ENCODE measurements at places on chromosomes 16 and 17. TPM values are rescaled to one million over a fixed set of nuclear protein-coding genes. Genes with fewer than 3 reads are reported as not detected.

- DNase-seq: no peak
Observed at GRCh38 chr16:17641990-17642389, 171.2 kb upstream of the XYLT1 start.

- peak; percentile 55 for DNase-seq
Observed at GRCh38 chr16:57623251-57624043, 5.0 kb upstream of the ADGRG1 start.

PRM2 gene
- not detected for total RNA-seq

DNA sequence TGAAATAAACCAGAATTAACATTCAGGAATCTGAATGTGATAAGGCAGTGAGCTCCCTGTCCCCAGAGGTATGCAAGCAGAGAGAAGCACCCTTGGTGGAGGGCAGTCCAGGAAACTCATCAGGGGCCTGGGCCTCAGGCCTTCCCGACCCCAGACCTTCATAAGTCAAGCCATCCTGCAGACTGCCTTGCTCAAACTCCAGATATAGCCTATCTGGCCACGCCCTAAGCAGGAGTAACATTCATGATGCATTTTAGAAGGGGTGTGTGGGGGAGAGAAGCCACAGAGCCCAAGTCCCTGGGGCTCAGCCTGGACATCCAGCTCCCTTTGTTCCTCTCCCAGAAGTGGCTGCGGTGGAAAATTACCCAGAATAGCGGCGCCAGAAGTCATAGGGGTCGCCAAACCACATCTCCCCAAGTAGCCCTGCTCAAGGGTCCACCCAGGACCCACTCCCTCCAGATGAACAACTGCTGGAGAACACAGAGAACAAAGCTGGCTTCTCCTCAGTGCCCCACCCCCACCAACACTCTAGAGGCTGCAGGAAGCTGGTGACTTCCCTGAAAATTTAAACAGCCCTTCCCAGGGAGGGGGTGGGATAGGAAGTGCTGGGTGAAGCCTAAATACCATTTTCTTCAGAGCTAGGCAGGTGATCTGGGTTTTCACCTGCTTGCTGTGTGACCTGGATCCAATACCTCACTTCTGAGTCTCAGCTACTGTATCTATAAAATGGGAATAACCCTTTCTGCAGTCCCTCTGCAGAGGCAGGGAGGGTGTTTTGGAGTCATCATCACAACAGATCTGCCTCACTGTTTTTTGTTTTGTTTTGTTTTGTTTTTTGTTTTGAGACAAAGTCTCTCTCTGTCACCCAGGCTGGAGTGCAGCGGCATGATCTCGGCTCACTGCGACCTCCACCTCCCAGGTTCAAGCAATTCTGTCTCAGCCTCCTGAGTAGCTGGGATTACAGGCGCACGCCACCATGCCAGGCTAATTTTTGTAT, 1.5 kb upstream of the SREBF1 start:
- peak; percentile 75 for DNase-seq

GRCh38 chr17:50843150-50843905, 7.9 kb downstream of the WFIKKN2 start:
- no peak for DNase-seq

DNA sequence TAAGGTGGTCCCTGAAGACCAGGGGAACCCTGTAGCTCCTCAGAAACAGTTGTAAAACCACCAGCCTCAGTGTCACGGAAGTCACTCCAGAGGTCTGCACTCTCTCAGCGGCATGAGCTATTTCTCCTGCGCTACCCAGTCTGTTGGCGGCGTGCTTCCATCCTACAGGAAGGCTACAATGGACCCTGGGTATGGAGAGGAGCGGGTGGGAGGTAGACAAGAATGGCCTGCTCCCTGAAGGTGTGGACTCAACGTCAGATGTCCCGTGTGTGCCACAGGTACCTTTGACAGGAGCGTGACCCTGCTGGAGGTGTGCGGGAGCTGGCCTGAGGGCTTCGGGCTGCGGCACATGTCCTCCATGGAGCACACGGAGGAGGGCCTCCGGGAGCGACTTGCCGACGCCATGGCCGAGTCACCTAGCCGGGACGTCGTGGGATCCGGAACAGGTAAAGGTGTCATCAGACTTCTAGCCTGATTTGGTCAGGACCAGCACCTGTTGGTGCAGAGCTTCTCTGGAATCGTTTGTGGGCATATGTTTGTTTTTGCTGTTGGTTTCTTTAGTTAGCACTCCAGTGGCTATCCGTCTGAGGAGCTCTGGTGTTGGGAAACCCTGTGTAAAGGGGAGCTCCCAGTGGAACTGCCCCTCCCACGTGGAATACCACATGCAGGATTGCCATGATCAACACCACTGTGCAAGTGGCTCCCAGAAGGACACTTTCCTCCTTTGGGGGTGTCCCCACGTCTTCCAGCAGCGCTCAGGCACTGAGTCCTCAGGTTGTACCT, 31.4 kb upstream of the TBX2 start:
- no peak for DNase-seq

DNA sequence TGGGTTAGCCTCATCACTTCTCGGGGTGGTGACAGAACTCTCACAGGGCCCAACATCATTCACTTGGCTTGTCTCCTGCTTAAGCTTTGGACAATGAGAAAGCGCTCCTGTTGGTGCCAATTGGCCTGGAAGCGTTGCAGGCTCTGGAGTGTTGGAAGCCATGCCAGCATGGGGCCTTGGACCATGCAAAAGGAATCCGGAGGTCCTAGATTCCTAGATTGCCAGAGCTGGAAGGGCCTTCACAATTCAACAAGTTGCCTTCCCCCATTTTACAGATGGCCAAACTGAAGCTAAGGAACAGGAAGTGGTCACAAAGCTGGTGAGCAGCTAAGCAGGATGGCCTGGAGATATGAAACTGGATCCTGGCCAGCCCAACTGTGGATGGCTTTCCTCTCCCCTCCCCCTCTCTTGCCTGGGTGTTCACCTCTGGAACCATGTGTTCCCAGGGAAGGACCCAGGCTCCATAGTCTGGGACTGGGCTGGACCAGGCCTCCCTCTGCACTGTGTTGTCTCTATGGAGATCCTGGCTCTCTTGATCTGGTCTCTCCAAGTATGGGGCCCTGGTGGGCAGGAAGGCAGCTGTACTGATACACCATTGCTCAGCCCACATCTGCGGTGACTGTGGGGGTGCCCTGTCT, 6.0 kb upstream of the IGFBP4 start:
- no peak for DNase-seq

DNA sequence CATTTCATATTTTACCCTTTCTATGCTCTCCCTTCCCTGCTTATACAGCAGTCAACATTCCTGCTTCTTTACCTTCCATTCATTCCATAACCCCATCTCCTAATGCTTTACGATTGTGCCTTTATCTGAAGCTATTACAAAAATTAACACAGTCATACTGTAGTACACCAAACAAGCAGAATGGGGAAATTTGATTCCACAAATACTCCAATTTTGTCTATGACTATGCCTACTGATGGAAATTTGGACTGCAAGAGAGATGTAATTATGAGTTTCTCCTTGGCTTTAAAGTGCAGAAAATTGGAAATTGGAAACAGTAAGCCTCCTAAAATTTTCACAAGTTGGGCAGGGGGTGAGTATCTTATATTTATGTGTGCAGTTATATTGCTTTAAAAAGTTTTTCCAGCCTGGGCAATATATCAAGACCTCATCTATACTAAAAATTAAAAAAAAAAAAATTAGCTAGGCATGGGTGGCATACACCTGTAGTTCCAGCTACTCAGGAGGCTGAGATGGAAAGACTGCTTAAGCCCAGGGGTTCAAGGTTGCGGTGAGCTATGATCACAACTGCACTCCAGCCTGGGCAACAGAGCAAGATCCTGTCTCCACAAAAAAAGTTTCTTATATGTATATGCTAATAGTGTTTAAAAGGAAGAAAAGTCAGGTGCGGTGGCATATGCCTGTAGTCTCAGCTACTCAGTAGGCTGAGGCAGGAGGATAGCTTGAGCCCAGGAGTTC, 3.0 kb downstream of the APPBP2 start:
- DNase-seq: no peak

- no peak for DNase-seq
Observed at GRCh38 chr17:72249441-72249840, 128.6 kb downstream of the SOX9 start.

DNA sequence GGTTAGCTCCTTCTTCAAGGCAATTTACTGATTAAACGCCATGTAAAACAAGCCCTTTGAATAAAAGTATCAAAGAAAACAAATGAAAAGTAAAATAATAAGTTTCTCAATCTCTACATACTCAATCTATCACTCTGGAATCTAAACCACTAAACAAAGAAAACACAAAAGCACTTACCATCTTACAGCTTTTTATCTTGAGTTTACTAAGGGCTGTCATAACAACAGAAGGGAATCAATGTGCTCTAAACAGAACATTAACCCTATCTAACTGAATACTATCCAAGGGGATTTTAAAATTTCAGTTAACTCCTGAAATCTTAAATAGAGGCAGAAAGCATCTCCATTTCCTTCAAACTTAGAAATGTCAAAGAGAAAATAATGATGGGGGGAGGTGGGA, 3.4 kb downstream of the SKA2 start:
- no peak for DNase-seq

GRCh38 chr17:69581061-69581961, 166.8 kb downstream of the MAP2K6 start:
- no peak for DNase-seq

- DNase-seq: no peak
Observed at GRCh38 chr16:10895053-10895946, 18.3 kb downstream of the CIITA start.

DNA sequence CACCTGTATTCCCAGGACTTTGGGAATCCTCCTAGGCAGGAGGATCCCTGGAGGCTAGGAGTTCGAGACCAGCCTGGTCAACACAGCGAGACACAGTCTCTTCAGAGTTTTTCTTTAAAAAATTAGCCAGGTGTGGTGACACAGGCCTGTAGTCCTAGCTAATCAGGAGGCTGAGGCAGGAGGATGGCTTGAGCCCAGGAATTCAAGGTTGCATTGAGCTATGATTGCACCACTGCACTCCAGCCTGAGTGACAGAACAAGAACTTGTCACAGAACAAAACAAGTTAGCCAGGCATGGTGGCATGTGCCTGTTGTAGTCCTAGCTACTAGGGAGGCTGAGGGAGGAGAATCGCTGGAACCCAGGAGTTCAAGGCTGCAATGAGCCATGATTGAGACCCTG, 24.8 kb downstream of the ANKRD40 start:
- DNase-seq: no peak

DNA sequence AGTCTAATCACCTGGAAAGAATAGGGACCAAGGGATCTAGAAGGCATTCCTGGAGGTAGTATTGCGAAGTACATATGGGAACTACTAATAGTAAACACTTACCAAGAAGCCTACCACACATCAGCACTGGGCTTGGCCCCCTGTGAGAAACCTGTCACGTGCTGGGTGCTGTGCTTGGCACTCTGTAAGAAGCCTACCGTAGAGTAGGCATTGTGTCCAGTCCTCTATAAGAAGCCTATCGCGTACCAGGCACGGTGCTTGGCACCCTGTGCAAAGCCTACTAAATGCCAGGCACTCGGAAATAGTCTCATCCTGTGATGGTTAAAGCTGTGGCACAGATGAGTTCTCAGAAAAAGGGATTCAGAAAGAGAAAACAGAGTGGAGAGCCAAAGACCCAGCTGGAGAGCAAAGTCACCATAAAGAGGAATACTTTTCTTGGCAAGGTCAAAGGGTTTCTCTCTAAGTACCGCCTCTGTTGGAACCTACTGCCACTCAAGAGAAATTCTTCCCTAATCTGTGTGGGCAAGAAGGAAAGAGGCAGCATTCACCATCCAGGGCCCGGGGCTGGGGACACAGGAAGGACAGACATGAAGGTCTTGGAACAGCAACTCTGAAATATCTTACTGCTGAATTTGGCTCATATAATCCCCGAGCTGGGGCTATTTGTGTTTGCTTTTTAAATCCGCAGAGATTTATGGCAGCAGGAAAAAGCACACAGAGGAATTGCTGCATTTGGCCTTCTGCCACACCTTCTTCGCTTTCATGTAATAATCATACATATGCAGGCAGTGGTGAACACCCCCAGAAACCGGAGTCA, 81.8 kb downstream of the VAT1L start:
- DNase-seq: no peak

DNA sequence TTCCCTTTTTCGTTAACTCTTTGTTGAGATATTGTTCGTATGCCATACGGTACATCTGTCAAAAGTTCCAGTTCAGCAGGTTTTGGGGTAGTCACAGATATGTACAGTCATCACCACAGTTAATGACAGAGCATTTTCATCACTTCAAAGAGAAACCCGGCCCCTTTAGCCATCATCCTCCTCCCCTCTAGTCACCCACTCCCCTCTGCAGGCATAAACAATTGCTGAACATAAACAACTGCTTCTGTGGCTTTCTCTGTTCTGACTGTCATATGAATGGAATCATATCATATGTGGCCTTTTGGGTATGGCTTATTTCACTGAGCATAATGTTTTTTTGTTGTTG, 59.3 kb downstream of the RNF213 start:
- no peak for DNase-seq

SHMT1 gene
- total RNA-seq: 46.5 TPM

CDRT15L2 gene
- not detected for total RNA-seq

DNA sequence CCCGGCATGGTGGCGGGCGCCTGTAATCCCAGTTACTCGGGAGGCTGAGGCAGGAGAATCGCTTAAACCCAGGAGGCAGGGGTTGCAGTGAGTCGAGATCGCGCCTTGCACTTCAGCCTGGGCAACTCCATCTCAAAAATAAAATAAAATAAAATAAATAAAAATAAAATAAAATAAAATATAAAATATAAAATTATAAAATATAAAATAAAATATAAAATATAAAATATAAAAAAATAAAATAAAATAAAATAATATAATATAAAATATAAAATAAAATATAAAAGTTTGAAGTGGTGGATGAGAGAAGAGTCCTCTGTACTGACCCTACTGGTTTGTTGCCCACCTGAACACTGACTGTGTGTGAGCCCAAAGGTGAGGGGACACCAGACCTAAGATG, 15.2 kb downstream of the CCDC42 start:
- DNase-seq: no peak

QRICH2 gene
- total RNA-seq: 4.9 TPM

ATP1B2 gene
- total RNA-seq: not detected

DPH1 gene
- total RNA-seq: 47.2 TPM

GRCh38 chr17:56359518-56359917, 206.2 kb downstream of the ANKFN1 start:
- no peak for DNase-seq

- no peak for DNase-seq
Observed at GRCh38 chr17:49590874-49591273, 15.2 kb downstream of the NXPH3 start.

GRCh38 chr17:8057691-8058114, 18.8 kb downstream of the ALOX15B start:
- peak; percentile 83 for DNase-seq

GRCh38 chr16:70753228-70753627, 47.7 kb downstream of the VAC14 start:
- DNase-seq: no peak

- DNase-seq: no peak
Observed at GRCh38 chr17:27240086-27240801, 53.7 kb upstream of the WSB1 start.

GRCh38 chr16:31177136-31177535, 2.8 kb upstream of the FUS start:
- DNase-seq: no peak

- DNase-seq: no peak
Observed at GRCh38 chr17:72362376-72363088, 241.7 kb downstream of the SOX9 start.

NUP88 gene
- 93.2 TPM for total RNA-seq

RAB34 gene
- total RNA-seq: 0.59 TPM

FOXC2 gene
- 0.22 TPM for total RNA-seq

GRCh38 chr17:17051791-17052461, 9.7 kb downstream of the MPRIP start:
- DNase-seq: no peak

GRCh38 chr16:4399001-4399730, 17.2 kb downstream of the CORO7 start:
- no peak for DNase-seq

RCVRN gene
- total RNA-seq: not detected

MPHOSPH6 gene
- total RNA-seq: 52.2 TPM

MOSMO gene
- total RNA-seq: 27.6 TPM

TBC1D3E gene
- total RNA-seq: not detected
